Chondrocyte (in vitro differentiated cells): ENCODE measurements at places on chromosomes 2 and 18. TPM values are rescaled to one million over a fixed set of nuclear protein-coding genes. Genes with fewer than 3 reads are reported as not detected.

GRCh38 chr2:37421686-37422085, 77.3 kb downstream of the QPCT start:
- no peak for DNase-seq

DNA sequence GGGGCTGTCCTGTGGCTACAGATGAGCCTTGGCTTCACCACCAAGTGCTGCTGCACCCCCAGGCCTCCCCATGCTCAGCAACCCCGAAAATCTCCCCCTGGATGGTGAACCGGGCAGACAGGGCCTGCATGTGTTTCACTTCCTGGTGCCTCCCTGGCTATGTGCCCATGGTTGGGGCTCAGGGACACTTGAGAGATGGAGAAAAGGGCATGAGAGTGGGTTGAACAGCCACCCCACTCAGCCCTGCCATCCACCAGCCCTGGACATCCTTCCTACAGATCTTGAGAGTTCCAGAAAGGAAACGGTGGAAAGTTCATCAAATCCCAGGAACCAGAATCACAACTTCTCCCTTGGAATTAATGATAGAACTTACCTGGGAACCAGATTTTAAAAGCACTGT, 74.7 kb upstream of the TEX51 start:
- DNase-seq: no peak

DNA sequence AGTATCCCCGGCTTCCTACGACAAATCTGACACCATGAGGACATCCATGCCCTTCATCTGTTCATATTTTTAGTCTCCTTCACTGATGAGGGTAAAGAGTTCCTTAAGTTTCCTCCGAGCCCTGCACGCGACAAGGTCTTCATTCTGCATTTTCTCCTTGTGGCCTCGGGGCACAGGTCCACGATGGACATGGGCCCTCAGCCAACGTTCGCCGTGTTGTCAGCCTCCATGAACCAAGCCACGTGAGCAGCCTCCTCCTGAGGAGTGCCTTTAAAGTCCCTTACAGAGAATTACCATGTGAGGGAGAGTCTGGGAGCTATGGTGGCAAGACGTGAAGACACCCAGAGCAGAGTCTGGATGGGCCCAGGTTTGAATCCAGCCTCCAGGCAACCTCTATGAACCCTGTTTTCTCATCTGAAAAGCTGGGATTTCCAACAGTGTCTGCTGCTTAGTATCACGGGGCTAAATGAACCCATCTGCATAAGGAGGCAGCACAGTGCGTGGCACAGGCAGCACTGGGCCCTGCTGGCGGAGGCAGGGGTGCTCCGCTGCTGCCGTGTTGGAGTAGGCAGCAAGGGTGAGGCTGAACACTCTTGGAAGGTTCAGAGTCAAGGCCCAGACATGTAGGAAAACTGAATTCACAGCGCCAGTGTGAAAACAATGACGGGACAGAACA, 54.1 kb downstream of the EIPR1 start:
- no peak for DNase-seq

- DNase-seq: no peak
Measured at GRCh38 chr2:205367331-205367935, 314.9 kb upstream of the NRP2 start.

DNA sequence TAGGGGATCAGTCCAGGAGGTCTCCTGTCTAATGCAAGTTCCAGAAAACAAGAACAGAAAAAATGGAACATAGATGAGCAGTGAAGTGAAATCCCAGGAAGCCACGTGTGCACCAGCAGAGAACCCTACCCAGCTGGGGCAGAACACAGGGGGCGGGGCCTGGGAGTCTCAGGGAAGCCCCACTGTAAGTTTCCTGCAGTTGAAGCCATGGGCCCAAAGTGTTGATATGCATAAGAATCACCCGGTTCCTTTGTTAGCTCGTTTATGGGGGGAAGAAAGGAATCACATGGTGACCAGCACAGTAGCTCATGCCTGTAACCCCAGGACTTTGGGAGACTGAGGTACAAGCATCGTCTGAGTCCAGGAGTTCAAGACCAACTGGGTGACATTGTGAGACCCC, 131.3 kb downstream of the INO80D start:
- DNase-seq: no peak

GRCh38 chr2:29006092-29006979, 25.2 kb downstream of the TOGARAM2 start:
- DNase-seq: no peak

DNA sequence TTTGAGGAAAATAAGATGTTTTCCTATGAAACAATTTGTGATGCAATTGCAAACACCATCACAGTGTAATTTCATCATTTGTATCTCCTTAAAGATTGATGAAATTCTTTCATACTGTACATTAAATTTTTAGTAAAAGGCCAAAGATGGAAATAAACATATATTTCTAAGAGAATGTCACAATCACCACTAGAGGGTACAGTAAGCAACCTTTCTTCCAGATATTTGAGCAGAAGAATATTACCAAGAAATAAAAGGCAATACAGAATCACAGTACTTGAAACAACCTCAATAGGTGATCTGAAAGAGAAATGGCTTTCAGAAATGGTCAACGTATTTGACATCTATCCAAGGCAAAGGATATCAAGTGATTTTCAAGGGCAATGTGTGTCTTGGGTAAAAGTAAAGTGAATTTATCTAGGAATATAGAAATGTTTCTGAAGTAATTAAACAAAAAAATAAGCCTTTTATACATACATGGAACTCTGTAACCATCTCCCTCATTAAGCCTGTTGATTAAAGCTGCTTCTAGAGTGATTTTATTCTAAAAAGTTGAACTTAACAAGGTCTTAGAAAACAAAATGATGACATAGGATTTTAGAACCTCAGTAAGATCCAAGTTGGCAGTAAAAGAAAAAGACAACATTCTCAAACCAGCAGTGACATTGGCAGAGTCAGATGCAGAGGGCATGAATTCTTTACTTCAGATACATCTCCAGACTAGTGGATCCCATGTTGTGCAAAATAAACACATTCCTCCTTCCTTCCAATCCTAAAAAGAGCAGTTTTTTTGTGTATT, 90.3 kb upstream of the SESTD1 start:
- no peak for DNase-seq

GRCh38 chr2:107148055-107148454, 262.1 kb upstream of the ST6GAL2 start:
- no peak for DNase-seq

DNA sequence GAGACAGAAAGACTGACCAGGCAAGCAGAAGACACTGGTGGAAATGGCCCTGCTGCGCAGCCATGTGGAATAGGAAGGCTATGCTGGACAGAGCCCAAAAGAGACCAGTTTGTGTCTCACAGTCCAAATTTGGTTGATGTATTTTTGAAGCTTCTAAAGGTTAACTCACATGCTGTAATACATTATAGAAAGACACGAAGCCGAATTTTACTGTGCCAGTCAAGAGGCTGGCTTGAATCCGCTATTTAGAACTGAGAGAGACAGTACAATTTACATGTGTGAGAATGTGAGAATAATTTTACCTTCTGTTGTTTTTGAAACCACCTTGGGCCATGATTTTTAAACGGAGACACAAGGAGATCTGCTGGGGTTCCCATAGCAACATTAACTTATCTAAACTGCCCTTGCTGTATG, 113.6 kb downstream of the METTL8 start:
- no peak for DNase-seq

The GRP gene
- not detected in 3 replicates for total RNA-seq

The GALR1 gene
- total RNA-seq: not detected in 3 replicates

The CAPN13 gene
- total RNA-seq: not detected in 3 replicates
